Activated T-helper 17 cell treated with anti-CD3 and anti-CD28 coated beads, Interleukin-2, amount 50 U/mL, for 72 hours (primary cell): ENCODE measurements at places on chromosomes 13 and 19.

DNA sequence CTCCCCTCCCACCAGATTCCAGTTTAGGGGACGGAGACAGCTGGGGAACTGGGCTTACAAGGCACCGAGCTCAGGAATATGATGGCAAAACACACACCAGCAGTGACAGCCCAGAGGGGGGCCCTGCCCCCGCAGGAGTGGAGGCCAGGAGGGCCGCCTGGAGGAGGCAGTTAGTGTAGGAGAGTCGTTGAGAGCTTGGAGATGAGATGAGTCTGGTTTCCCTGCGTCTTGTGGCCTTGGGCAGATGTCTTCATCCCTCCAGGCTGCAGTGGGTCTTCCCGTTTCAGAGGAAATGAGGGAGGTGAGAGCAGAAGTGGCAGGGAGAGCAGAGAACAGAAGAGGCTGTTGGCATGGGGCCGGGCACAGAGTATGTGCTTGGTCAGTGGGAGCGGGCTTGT, 4.9 kb downstream of the CELF5 start:
- ATAC-seq, result no peak

GRCh38 chr13:30332456-30333143, 25.2 kb upstream of the KATNAL1 start:
- no peak for ATAC-seq

GRCh38 chr13:75399168-75399878, 82.6 kb downstream of the TBC1D4 start:
- ATAC-seq, result no peak

DNA sequence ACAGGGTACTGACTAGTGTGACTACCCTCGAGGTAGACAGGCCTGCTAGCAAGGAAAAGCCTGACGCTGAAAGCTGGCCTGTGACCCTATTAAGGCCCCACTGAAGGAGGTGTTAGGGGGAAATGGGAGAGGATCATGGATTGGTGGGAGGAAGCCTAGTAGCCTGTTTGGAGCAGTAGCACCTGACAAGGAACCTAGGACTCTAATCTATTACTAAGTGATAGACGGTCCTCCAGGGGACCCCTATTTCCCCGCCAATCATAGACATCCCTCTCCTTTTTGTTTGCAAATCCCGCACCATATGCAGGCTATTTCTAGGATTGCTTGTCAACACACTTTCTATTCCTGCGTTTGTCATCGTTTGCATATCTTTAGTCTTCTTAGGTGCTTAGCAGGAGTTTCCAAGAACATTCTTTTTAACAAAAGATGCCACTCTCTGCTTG, 1338.8 kb upstream of the MIR17HG start:
- no peak for ATAC-seq

DNA sequence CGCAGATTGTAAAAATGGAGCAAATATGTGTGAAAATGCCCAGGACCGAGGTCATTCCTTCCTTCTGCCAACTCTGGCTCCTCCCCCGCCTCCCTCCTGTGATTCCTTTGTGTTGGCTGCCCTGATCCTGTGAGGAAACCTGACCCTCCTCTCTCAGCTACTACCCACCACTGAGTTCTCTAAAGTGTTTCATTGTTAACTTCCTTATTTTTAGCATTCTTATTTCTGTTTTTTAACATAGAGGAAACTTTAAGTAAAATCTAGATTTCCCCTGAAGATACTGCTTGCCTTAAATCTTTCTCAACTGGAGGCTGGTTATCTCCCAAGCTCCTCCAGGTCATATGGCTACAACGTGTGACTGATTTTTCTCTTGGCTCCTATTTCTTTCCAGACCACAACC, 21.7 kb upstream of the FBXL3 start:
- no peak for ATAC-seq

DNA sequence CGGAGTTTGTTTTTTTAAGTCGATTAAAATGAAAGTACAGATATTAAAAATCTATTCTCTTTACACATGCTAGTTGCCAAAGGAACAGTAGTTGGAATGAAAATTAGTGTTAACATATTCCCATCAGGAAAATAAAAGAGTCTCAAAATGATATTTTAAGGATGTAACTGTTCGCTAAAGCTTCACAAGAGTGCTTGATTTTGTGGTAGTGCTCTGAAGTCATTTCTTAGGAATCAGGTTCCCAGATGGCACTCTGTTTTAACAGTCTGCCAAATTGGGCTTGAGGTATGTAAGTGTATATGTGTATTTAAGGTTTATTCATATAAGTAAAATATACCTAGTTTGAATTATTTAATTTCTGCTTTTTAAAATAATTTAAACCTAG, 128.8 kb downstream of the LMO7 start:
- no peak for ATAC-seq

DNA sequence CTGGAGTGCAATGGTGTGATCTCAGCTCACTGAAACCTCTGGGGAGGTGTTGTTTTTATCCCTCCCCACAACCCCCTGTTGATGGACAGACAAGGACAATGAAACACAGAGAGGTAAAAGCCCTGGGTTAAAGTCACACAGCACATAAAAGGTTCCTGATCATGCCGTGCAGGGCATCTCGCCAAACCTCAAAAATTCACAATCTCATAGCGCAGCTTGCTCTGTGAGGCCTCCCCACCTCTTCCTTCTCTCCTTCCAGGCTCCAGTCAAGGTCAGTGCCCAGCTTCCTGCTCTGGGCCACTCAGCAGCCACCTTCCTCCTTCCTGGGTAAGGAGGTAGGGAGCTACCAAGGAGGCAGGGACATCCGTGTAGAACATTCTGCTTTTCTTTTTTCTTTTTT, 2.3 kb downstream of the FUT2 start:
- ATAC-seq, result no peak

DNA sequence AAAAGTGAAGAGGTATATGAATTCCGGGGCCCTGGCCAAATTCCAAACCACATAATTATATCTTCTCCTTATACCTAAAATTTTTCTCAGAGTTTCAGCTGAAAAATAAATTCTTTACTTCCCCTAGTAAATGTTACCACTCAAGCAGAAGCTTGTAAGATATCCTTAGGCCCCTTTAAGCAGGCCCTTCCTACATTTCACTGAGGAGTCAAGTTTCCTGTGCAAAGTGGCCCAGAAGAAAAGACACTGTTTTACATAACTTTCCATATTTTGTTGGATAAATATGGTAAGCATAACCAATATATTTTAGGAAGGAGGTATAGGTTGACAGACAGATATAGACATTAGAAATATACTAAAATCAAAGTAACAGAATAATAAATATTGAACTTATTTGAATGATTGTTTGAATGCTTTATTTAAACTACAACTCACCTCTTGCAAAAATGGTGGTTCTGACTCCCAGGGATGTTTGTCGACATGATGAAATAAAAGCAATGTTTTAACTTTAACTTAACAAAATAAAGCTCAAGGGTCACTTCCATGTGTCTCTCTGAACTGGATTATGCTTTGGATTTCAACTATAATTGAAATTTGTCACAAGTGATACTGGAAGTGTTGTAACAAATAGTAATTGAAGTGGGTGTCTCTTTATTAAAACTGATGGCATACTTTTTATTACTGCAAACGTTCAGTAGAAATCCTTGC, 141.2 kb downstream of the SPRY2 start:
- ATAC-seq, result no peak

DNA sequence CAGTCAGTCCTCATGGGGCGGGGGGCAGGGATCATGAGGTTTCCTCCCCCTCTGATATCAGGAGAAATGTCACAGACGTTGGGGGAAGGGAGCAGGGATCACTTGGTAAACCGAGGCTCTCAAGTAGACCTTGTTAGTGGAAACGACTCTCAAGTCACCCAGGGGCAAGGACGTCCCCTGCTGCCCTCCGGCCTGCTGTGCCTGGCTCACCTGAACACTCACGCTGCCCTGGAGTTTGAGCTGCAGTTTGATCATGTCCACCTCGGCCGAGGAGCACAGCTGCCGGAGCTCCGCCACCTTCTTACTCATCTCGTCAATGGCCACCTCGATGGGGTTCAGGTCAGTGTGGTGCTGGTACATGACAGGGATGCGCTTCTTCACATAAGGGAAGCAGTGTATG, 47.6 kb upstream of the SLC15A1 start:
- ATAC-seq, result no peak

GRCh38 chr13:26759907-26760831, at the start of gene GPR12:
TSS of gene GPR12 (minus strand) at chr13:26760786. CDS start at chr13:26759827, 959 bp downstream.
- ATAC-seq, result no peak
